ENCODE measurements at places on chromosomes 5 and 9.
A peak's percentile ranks its signal among the peaks of the same experiment; 100 is the strongest.

- DNase-seq: no peak
Measured at GRCh38 chr5:177336112-177336511, 15.4 kb downstream of the LMAN2 start.

GRCh38 chr9:95133325-95133705 lies 184.2 kb downstream of the FANCC start:
- no peak for DNase-seq

- no peak for DNase-seq
Measured at GRCh38 chr5:108398964-108399363, 17.1 kb upstream of the FBXL17 start.

DNA sequence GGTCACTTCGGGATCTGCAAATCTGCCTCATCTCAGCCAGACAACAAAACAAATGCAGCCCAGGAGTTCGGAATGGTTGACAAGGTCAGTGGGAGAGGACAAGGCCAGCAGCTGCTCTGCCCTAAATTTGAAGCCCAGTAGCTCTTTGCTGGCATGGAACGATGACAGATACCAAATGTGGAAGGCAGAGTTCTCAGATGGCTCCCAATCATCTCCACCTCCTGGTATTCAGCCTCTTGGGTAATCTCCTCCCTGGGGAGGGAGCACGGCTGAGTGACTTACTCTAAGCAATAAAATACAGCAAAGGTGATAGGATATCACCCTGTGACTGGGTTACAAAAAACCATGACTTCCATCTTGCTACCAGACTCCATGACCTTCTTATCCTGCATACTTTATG lies 172.8 kb downstream of the ENTREP1 start:
- no peak for DNase-seq

GRCh38 chr5:84274585-84275468 lies 109.9 kb downstream of the EDIL3 start:
- no peak for DNase-seq

DNA sequence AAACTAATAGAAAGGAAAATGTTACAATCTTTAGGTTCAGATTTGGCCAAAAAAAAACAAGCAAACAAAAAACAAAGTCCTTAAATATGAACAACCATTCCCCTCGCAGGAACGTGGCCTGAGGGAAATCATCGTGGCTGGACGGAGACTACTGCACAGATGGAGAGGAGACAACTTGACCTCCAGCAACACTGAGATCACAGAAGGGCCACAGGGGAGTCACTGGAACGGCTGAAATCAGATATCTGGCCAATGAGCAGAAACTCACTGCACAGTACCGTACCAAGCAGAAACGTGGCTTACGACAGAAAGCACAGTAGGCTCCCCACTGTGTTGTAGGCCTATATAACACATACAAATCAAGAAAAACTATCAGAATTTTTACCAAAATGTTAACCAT lies 27.7 kb downstream of the CAMSAP1 start:
- no peak for DNase-seq

GRCh38 chr5:176912115-176912514 lies 13.0 kb upstream of the HK3 start:
- no peak for DNase-seq

GRCh38 chr9:127973169-127974000 lies 7.4 kb downstream of the EEIG1 start:
- no peak for DNase-seq

- DNase-seq: no peak
Measured at GRCh38 chr5:107153283-107153682, 517.5 kb downstream of the EFNA5 start.

- DNase-seq: no peak
Measured at GRCh38 chr9:128103589-128103962, 24.0 kb downstream of the PTGES2 start.

DNA sequence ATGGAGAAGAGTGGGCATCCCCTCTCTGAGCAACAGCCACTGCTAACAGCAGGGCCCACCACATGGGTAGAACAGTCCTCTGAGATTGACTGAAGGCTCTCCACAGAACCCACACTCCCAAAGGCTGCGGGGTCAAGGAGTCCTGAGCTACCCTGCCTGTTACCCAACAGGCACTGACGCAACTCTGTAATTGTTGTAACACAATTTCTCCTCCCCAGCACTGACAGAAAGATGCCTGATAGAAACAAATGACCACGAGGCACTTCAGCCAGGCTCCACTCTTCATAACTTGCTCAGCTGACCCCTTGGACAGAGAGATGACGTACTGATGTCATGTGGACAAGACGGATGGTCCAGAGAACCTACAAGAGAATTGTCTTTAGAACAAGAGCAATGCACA lies 220.7 kb downstream of the SPOCK1 start:
- no peak for DNase-seq

GRCh38 chr5:39080168-39080567 lies 6.0 kb upstream of the RICTOR start:
- DNase-seq: no peak

DNA sequence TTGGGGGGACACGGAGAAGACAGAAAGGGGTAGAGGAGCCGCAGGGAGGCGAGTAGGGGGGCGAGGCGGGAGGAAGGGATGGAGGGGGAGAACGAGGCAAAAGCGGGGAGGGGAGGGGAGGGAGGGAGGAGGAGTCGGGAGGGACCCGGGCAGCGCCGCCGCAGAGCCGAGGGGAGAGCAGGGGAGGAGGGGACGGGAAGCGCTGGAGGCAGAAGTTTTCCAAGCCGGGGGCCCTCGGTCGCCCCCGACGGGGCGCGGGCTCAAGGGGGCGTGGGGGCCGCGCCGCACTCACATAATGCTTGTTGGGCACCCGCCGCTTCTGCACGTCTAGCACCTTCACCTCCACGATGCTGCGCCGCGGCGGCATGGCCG lies 353 bp downstream of the SH3PXD2B start:
- DNase-seq: no peak

- DNase-seq: no peak
Measured at GRCh38 chr5:118776755-118777154, 211.6 kb downstream of the DTWD2 start.

DNA sequence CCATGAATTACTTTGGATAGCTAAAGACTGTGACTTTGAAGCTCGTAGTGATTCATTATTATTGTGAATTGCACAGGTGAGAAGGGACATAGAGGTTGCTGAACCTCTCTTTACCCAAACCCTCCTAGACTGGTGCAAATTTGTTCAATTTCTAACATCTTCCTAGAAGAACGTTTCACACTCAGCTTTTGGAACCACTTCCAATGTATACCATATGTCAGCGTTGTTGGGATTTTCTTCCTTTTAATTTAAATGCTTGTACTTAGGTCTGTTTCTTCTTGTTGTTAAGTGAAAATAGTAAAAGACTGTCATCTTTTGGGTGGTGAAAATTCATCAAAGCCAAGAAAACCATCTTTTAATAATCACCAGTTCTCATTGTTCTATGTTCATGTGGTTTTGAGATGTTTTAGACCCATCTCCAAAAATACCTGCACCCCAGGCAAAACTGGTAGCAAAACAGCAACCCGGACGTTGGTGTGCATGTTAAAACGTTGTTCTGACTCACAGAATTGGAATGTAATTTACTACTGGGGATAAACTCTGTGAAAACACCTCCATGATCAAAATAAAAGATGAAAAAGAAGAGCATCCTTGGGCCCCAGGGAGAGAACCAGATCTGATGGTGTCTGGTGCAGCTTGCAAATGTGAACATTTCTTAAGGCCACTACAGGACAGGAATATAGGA lies 238.3 kb downstream of the NPR3 start:
- no peak for DNase-seq

GRCh38 chr5:178940569-178941360 lies at the start of gene ZNF454:
ZNF454 (plus strand) TSS chr5:178941198; CDS start chr5:178942792, 1,594 bp downstream.
- DNase-seq: no peak

DNA sequence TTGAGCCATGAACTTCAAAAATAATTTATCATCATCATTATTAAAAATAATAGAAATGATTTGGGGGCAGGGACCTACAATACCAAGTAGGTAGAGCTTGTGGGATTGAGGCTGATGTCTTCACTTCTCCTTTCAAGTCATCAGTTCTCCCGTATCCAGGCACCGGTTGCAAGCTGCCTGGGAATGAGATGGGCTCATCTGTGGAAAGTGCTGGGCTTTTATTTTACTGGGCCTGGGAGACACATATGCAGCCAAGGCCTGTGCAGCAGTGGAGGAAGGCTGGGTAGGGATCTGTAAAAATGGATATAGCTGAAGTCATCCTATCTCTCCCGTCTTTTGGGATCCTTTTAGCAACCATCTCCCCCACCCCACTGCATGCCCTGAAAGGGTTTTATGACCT lies 284.1 kb upstream of the CLINT1 start:
- DNase-seq: no peak

DNA sequence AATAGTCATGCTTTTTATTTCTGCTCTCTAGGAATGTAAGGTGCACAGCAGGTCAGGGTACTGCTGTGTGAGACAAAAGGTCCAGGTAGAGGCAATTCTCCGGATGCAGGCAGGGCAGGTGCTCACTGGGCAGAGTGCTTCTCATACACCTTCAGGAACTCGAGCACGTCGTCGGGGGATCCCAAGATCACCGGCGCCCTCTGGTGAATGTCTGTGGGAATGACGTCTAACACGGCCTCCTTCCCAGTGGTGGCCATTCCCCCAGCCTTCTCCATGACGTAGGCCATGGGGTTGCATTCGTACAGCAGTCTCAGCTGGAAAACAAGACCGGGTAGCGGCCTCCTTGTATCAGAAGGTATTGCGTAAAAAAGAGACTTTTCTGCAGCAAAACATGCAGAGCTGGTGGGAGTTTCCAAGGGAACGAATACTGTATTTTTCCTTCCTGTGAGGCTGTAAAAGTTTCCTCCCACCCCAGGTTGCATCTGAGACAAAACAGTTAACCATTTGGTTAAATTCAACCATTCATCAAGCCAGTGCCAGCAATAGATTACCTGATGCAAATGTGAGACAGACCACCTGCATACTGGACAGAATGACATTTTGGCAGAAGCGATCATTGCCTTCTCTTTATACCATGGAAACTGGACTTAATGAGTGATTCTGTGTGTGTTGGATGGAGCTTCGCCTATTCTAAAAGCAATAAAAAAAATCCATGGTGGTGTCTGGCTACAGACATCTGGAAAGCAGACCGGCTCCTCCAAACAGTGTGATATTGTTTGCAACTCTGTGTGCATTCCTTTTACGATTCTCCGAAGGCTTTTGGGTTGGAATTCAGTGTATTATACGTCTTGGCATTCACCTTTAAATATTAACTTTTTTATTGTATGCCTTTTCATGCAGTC lies 9.9 kb upstream of the FBP2 start:
- peak; percentile 57 for DNase-seq

GRCh38 chr5:53643445-53643844 lies 83.0 kb downstream of the NDUFS4 start:
- no peak for DNase-seq

DNA sequence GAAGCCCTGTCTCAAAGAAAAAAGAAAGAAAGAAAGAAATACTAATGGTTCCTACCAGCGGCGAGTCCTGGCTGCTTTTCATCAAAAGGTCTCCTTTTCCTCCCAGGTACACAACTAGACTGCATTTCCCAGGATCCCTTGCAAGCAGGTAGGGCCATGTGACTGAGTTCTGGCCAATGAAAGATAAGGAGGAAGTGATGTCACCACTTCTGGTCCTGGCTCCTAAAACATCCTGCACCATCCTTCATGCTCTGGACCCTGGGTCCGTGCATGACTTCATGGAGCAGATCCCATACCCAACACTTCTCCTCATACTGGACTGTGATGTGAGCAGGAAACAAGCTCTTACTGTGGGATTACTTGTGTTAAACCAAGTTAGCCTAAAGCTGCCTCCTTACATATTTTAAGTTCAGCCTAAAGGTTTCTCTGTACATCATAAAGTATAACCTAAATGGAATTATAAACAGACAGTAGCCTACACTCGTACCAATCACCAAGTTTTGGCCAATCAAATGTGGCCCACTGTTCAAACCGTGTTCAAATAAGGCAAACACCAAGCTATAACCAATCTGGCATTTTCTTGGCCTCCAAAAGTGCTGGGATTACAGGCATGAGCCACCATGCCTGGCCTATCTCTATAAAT lies 30.2 kb upstream of the FUBP3 start:
- no peak for DNase-seq

DNA sequence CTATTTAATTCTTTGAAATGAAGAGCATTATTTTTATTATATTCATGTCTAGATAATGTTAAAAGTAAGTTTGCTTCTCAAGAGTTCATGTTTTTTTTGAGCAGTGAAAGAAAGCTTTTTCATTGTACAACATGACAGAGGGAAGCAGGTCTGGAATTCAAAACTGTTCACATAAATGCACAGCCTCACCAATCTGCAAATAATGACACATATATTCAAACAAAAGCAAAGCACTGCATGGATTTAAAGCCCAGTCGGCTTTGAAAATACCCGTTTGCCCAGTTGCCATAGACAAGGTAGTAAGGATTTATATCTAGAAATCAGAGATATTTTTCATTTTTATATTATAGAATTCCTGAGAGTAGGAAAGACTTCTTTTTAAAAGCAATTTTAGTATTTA lies 201.8 kb downstream of the CD180 start:
- no peak for DNase-seq

GRCh38 chr9:105967797-105968196 lies 273.5 kb downstream of the TMEM38B start:
- no peak for DNase-seq

GRCh38 chr5:177329883-177330282 lies 18.2 kb upstream of the MXD3 start:
- DNase-seq: no peak

DNA sequence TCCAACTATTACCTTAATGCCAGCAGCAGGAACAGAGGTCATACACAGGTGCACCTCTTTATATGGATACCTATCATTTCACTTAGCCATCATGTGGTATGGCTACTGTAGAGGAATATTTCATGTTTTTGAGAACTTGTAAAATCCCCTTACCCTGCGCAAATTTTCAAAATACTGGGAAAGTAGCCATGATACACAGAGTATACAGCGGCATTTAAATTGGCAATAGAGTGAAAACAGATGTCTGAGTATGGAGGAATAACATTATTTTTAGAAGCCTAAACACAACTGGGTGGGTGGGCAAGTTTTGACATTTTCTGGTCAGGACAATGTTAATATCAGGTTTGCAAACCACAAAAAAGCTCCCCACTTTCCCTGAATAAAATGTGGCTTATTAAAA lies 109.5 kb downstream of the SMIM23 start:
- no peak for DNase-seq

DNA sequence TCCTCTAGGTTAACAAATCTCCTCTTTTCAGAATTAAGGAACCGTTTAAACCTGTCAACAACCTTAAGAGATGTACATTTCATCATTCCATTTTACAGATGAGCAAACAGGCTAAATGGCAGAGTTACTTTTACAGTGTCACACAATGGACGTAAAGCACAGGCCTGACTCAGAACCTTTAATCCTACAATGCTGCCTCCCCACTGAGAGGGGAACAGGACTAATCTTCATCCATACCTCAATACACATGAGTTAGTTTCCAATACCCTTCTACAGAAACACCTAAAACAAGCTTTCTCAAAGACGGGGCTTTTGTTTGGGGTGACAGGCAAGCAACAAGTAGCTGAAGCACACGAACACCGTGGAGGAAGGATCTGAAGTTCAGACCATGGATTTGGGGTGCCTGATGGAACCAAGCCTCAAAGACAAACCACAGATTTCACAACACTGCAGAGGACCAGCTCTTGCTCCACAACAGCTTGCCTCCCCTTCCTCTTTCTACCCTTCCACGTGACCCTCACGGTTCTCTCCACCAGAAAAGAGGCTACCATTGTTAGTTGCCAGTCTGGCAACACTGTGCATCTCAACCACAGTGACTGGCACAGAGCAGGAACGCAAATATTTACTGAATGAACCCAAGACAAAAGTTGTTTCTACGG lies 1.8 kb downstream of the RNF130 start:
- DNase-seq: no peak
